Renal pelvis (tissue), 12 donors: ENCODE measurements at places on chromosomes 4 and X. TPM values are rescaled to one million over a fixed set of nuclear protein-coding genes. Genes with fewer than 3 reads are reported as not detected.

Gene UGT2A3
- 115 TPM for polyA plus RNA-seq

DNA sequence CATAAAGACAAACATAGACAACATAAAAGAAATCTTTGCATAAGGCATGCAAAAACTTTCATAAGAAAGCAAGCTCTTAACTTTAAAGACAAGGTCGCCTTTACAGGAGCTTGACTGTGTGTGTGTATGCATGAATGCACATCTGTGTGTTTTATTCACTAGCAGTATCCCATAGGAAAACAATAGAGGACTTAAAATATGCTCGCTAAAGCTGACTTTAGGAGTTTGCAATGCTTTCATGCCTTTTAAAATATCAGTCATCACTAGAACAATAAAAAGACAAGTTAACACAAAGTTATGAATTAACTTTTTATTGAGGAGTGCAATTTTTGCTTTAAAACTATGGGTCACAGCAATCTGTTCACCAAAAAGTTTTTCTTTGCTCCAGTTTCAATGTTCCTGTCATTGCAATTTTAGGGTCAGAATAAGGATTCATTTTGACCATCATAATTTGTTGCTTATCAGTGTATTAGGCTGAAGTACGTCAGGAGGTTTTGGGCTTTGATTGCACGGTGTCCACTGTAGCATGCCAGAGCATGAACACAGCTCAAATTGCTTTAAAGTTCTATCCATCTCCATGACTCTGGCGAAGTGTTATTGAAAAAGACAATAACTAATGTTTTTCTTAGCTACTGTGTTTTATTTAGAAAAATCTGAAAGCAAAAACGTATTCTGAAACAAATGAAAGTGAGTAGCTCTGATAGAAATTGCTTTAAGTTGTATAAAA is 36.9 kb downstream of the ANXA10 start:
- no peak for DNase-seq

DNA sequence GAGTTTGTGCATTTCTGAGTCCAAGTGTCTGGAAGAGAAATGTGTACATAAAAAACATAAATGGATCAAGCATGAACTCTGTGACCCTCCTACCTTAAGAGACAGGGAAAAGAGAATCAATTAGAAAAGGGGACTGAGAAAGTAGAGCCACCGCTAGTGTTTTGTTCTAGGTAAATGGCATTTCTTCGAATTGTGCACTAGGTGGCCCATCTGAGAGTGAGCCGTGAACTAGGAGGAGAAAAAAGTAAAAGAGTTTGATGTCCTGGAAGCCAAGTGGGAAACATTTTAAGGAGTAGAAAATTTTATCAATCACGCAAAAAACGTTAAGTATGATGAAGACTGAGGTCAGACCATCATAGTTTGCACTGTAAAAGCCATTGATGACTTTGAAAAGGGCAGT is 55.1 kb downstream of the NAF1 start:
- DNase-seq = peak; percentile 8

Gene KIF4A
- 17.7 TPM for polyA plus RNA-seq

Gene ATP1B4
- polyA plus RNA-seq = 0.19 TPM

DNA sequence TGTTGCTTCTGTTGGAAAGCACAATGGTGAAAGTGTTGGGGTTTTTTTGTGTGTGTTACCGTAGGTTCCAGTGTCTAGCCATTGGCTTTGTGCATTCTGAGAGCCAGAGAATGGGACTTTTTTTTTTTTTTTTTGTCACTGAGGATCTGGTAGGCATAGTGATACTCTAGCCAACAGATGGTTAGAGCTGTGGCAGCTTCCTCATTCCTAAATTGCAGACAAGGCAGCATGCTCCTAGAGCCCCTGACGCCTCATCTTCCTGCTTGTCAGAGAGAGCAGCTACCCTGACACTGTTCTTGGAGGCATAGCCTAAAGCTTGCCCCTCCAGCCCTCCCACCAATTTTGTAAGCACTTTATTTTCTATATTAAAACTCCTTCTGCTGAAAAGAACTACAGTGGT is 27.0 kb downstream of the ARHGEF9 start:
- no peak for DNase-seq

DNA sequence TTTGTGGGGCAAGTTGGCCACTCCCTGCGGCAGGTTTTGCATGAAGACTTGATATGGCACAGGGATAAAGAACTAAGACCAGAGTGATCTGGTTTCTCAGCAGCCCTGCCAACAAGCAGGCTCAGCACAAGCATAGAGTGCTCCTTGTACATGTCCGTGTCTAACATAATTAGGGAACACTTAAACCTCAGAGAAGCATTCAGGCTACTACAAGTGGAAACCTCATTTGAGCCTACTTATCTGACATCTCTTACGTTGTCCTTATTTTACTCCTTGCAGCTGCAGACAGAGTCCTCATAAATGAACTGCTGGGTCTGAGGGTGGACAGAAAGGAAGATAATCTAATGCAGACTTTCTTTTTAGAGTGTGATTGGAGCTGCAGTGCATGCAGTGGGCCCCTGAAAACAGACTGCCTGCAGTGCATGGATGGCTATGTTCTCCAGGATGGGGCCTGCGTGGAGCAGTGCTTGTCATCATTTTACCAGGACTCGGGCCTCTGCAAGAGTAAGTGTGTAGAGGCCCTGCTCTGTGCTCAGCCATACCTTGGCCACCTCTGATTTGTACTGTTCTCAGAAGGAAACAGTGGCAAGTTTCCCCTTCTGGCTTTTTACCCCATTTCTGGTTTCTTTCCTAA is 179.1 kb upstream of the ANXA3 start:
- no peak for DNase-seq

GRCh38 chr4:16952896-16953630 is 54.6 kb upstream of the LDB2 start:
- DNase-seq = no peak

Gene GALNTL6
- polyA plus RNA-seq = 1.4 TPM

Gene SCRG1
- polyA plus RNA-seq = 0.30 TPM

DNA sequence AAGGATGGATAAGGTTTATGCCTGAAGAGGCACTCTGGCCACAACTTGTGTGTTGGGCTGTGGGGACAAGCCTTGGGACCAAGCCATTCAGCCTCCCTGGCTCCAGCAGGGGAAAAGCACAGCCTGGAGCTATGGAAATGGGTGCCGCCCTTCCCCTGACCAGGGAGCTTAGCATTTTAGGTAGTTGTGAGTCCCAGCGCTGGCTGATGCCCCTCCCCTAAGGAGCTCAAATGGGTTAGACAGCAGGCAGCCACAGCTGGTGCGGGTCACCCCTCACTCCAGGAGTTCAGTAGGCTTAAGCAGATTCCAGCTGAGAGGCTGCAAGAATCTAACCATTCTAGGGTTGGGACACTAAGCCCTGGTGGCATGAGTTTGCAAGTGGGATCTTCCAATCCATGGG is 172.9 kb downstream of the KCNIP4 start:
- DNase-seq = no peak

DNA sequence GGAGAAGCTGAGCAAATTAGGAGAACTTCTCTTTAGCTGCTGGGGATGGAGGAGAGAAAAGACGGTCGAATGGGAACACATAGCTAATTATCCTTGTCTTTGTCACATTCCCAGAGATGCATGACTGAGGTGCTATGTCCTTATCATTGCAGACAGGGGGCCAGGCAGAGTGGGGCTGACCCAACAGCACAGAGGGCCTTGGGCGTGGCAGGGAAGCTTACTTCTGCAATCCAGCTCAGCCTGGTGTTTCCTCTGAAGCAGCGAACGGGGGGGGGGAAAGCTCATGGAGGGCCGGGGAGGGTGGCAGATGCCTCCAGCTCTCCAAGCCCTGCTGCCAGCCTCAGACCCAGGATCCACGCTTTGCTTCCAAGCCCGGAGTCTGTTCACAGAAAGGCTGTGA is 50.8 kb upstream of the HOPX start:
- no peak for DNase-seq

DNA sequence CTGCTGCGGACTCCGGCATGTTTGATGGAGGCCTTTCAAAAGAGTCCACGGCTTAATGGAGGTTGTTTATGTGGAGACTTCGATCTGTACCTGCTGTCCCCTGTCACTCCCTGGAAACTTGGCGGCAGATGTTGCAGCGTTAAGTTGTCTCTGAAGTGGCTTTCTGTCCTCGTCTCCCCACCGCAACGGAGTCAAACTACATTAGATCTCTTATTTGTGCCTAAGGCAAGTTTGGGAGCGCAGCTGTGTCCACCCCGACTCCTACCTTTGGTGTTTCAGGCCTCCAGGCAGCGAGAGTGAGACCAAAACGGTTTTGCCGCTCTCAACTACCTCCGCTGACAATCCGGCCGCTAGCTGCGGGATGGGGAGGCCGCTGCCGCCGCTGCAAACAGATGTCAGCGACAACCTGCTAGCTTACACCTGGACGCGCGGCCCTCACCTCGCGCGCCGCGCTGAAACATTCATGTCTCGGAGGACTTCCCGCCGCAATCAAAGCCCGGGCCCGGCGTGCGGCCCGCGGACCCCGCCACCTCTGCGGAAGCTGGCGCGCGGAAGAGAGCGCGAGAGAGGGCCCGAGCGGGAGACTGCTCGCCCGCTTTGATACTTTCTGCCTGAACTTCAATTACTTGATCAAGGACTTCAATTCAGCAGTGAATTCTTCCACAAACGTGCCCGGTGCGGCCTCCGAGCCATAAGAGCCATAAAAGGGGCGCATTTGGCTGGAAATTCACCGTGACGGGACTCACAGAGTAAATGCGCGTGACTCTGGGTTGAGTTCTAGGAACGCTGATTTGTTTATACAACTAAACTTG is 108.4 kb downstream of the ANTXR2 start:
- DNase-seq = peak; percentile 26

Gene SUPT20HL2
- polyA plus RNA-seq = not detected

Gene MAGEE2
- 0.90 TPM for polyA plus RNA-seq

DNA sequence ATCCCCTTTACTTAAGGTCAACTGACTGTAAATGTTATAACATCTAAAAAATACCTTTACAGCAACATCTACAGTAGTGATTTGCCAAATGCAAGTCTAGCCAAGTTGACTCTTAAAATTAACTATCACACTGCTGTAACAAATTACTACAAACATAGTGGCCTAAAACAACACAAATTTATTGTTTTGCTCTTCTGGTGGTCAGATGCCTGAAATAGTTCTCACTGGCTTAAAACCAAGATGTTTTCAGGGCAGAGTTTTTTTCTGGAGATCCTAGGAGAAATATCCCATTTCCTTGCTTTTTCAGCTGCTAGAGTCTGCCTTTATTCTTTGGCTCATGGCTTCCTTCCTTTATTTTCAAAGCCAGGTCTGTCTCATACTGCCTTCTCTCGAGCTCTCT is 120.5 kb downstream of the ADGRL3 start:
- DNase-seq = no peak

- DNase-seq = no peak
Measured at GRCh38 chrX:53291596-53291995, 10.2 kb upstream of the IQSEC2 start.

DNA sequence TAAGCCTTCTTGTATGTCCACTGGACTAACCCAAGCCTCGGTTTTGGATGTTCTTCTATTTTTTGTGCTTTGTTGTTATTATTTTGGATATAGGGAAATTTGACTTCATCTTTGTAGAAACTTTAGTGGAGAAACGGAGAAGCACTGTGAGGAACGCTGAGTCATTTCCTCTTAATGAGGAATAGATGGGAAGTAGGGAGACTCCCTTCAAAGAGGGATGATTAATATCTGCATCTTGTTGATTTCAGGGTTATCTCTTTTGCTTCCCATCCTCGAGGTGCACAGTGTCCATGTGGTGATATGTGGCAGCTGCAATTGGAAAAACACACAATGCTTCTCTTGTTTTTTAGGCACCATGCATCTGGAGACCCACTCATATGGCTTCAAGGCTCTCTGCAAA is 1147.9 kb downstream of the NLGN4X start:
- DNase-seq = no peak

Gene FRYL
- polyA plus RNA-seq = 47.4 TPM

Gene FRAS1
- polyA plus RNA-seq = 102 TPM

Gene F11
- polyA plus RNA-seq = 1.9 TPM

- DNase-seq = no peak
Measured at GRCh38 chrX:120380699-120381098, 18.8 kb downstream of the ATP1B4 start.

DNA sequence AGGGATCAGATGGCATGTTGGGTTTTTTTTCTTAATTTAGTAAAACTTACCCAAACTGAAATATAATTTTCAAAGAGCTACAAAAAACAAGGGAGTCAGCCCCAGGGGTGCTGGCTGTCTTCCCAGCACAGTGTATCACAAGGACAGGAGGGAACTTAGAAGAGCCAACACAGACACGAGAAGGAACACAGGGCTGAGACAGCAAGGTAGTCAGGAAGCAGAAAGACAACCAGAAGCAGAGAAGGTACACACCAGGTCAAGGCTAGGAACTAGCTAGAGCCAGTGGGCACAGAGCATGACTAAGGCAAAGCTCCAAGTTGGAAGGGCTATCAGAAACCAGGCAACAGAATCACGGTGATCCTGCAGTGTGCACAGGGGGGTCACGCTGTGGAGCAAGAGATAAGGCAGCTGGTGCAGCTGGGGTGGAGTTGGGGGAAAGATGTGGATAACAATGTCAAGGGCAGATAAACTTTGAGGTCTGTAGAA is 168.7 kb downstream of the NR3C2 start:
- no peak for DNase-seq
